ENCODE measurements at places on chromosomes 5 and 9. TPM values are rescaled to one million over a fixed set of nuclear protein-coding genes. Genes with fewer than 3 reads are reported as not detected.

GRCh38 chr5:1789834-1790471 is 9.7 kb downstream of the MRPL36 start:
- no peak for DNase-seq
- H3K36me3 ChIP-seq, result no peaks in the 10 kb centered on the region
- H3K27ac ChIP-seq, result no peak overlapping the region
- no peaks in the 10 kb centered on the region for H3K27me3 ChIP-seq
- H3K4me1 ChIP-seq, result no peaks in the 10 kb centered on the region

The LCN9 gene
- total RNA-seq, result not detected

DNA sequence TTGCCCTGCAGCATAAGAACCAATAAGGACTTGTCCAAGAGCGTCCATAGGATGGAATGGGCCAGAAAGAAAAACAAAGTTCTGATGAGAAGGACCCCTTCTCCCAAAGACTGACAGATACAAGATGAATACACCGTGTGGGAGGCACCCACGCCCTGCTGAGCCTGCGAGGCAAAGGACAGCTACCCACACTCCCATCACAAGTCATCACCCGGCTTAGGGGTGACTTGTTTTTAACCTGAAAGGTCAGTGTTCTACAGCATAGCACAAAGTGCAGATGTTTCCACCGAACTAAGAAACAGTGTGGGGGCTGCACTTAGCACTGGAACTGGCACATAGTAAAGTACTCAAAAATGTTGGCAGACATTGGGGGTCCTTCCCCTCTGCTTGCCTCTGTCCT is 13.9 kb downstream of the TNIP1 start:
- peaks cover 5% of the 10 kb centered on the region for H3K36me3 ChIP-seq
- H3K27me3 ChIP-seq, result no peaks in the 10 kb centered on the region
- H3K4me3 ChIP-seq, result no peak overlapping the region
- H3K4me1 ChIP-seq, result peaks cover 12% of the 10 kb centered on the region
- DNase-seq, result no peak

DNA sequence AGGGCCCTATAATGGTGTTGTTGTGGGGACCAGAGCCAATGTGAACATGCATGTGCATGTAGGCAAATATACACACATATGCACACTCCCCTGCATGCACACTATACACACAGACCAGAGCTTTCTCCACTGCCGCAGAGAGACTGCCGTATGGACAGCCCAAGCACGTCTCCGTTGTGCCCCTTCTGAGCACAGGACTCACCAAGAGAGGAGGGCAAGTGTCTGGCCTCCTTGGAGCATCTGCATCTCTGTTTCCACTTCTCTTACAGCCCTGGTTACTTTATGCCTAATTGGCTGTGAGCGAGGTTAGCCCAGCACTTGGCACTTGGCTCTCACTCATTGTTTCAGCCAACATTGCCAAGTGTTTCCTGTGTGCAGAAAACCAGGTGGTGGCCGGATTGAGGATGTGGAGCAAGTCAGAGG is 30.4 kb downstream of the CSF2 start:
- no peak for DNase-seq
- no peak overlapping the region for H3K27ac ChIP-seq
- no peak overlapping the region for H3K4me3 ChIP-seq
- H3K27me3 ChIP-seq, result no peaks in the 10 kb centered on the region
- peaks cover 9% of the 10 kb centered on the region for H3K4me1 ChIP-seq

- no peak overlapping the region for H3K27ac ChIP-seq
- no peaks in the 10 kb centered on the region for H3K36me3 ChIP-seq
- no peaks in the 10 kb centered on the region for H3K27me3 ChIP-seq
- no peak for DNase-seq
Measured at GRCh38 chr5:76269259-76269931, 133.7 kb upstream of the IQGAP2 start.

DNA sequence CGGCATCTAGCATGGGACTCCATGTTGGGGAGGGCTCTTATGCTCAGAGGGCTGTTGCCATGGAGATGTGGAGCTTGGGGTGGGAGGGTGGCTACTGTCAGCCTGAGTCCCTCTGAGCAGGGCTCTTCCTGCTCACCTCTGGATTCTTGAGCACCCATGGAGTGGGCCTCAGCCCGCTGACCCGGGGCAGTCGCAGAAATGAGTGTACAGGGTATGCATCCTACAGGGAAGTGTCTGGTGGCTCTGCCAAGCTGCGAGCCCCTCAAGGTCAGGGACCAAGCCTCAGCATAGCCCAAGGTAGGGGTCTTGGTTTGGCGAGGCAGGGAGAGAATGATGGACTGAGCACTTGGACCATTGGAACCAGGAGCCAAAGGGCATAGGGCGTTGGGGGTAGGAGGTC is 104.1 kb downstream of the DAB2IP start:
- no peaks in the 10 kb centered on the region for H3K4me1 ChIP-seq
- peaks cover 9% of the 10 kb centered on the region for H3K36me3 ChIP-seq
- no peak for DNase-seq
- H3K4me3 ChIP-seq, result no peak overlapping the region

GRCh38 chr5:8827696-8828095 is 718.2 kb downstream of the SEMA5A start:
- no peaks in the 10 kb centered on the region for H3K36me3 ChIP-seq
- H3K27me3 ChIP-seq, result no peaks in the 10 kb centered on the region
- no peak for DNase-seq
- H3K4me3 ChIP-seq, result no peak overlapping the region
- peaks cover 9% of the 10 kb centered on the region for H3K4me1 ChIP-seq
- H3K27ac ChIP-seq, result no peak overlapping the region

- DNase-seq, result peak; percentile 80
- no peaks in the 10 kb centered on the region for H3K27me3 ChIP-seq
- H3K4me1 ChIP-seq, result no peaks in the 10 kb centered on the region
- no peak overlapping the region for H3K27ac ChIP-seq
- H3K4me3 ChIP-seq, result no peak overlapping the region
Measured at GRCh38 chr5:130400091-130400490, 495.8 kb downstream of the CHSY3 start.

DNA sequence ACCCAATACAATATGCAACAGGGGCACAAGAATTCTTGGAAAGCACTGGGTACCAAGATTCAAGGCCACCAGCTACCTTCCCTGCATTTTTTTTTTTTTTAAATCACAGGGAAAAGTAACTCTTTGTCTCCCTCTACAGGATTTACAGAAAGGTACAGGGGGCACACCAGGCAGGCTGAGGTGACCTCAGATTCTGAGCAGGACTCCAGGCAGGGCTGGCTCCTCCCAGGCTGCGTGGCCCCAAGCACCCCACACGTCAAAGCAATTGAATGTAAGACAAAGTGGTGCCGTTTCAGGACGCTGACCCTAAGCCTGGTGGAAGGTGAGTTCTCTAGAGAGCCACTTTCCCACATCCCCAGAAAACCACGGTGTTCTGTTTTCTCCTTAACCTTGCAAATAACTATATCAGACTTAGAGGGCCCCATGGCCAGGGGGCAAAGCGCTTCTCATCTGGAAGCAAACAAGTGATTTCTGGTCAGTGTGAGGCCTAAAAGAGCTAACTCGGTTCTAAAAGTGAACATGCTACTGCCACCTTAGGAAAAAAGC is 222.6 kb downstream of the ROR2 start:
- no peak overlapping the region for H3K27ac ChIP-seq
- H3K4me3 ChIP-seq, result no peak overlapping the region
- no peaks in the 10 kb centered on the region for H3K4me1 ChIP-seq
- peak; percentile 54 for DNase-seq
- no peaks in the 10 kb centered on the region for H3K27me3 ChIP-seq

GRCh38 chr9:34560599-34561214 is 28.8 kb downstream of the CNTFR start:
- no peaks in the 10 kb centered on the region for H3K27me3 ChIP-seq
- H3K27ac ChIP-seq, result peak overlapping the region; percentile 81
- DNase-seq, result no peak

DNA sequence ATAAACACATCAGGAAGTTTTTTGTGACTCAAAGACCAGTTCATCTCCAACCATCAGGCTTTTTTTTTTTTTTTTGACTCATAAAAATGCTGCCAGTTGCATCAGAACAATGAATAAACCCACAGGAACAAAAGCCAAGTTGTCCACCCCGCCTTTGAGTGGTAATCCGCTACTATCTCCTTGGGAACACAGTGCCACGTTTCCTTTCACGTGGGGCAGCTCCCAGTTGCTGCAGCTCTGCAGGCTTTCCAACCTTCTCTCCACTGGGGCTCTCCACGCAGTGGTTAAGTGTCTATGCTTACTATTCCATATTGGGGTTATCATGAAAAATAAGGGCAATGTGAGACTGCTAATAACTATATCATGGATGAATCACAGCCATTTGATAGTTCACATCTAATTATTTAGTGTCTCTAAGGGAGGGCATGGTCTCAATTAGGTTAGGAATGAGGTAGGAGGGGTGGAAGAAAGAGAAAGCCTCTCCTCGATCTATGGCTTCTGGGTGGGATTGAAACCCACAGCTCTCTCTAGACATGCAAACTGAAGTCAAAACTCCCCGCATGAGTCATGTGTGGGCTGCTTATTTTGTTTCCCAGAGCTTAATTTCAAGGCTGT is 55.8 kb upstream of the ACTBL2 start:
- H3K4me1 ChIP-seq, result no peaks in the 10 kb centered on the region
- H3K4me3 ChIP-seq, result no peak overlapping the region
- DNase-seq, result no peak
- no peaks in the 10 kb centered on the region for H3K36me3 ChIP-seq
- H3K27me3 ChIP-seq, result no peaks in the 10 kb centered on the region

- no peaks in the 10 kb centered on the region for H3K4me1 ChIP-seq
- H3K27ac ChIP-seq, result no peak overlapping the region
- H3K27me3 ChIP-seq, result peaks cover 92% of the 10 kb centered on the region
Measured at GRCh38 chr5:93070938-93071337, 510.1 kb downstream of the NR2F1-AS1 start.

GRCh38 chr5:98968056-98968564 is 39.3 kb upstream of the CHD1 start:
- no peak for DNase-seq
- H3K36me3 ChIP-seq, result no peaks in the 10 kb centered on the region
- no peak overlapping the region for H3K27ac ChIP-seq
- no peak overlapping the region for H3K4me3 ChIP-seq

The BRINP1 gene
- total RNA-seq, result 8.2 TPM

DNA sequence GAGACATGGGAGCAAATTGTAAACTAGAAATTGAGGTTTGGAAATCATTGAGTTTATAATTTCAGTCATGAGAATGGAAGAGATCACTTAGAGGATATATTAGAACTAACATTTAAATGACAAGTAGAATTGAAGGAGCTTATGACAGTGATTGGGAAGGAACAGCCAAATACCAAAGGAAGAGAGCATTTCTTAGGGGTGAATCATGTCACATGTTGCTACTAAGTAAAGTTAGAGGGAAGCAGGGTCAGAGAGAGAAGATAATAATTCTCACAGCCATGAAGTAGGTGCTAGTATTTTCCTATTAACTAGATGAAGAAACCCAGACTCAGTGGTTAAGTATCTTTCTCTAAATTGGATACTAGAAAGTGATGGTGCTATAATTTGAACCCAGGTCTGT is 59.3 kb downstream of the COMMD10 start:
- H3K4me1 ChIP-seq, result no peaks in the 10 kb centered on the region
- no peaks in the 10 kb centered on the region for H3K27me3 ChIP-seq
- no peak overlapping the region for H3K27ac ChIP-seq

The FAM221B gene
- not detected for total RNA-seq

DNA sequence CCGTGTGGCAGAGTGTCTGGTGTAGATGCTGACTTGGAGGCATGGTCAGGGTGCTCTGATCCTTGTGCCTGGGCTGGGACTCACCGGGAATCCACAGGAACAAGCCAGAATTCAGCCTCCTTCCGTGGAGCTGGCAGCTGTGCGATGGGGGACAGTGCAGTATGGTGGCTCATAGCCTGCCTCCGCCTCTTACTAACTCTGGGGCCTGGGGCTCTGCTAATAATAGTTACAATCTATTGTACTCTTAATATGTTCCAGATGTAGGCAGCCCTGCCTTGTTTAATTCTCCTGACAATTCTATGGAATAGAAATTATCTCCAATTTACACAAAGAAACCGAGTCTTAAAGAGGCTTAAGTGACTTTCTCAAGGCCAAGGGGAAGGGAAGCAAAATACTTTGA is 77.6 kb downstream of the PCDH1 start:
- no peak overlapping the region for H3K27ac ChIP-seq
- no peak overlapping the region for H3K4me3 ChIP-seq
- no peaks in the 10 kb centered on the region for H3K27me3 ChIP-seq
- DNase-seq, result peak; percentile 35
- H3K36me3 ChIP-seq, result no peaks in the 10 kb centered on the region

The C9orf153 gene
- total RNA-seq, result 1.0 TPM

The CDKN2B gene
- 1.8 TPM for total RNA-seq

DNA sequence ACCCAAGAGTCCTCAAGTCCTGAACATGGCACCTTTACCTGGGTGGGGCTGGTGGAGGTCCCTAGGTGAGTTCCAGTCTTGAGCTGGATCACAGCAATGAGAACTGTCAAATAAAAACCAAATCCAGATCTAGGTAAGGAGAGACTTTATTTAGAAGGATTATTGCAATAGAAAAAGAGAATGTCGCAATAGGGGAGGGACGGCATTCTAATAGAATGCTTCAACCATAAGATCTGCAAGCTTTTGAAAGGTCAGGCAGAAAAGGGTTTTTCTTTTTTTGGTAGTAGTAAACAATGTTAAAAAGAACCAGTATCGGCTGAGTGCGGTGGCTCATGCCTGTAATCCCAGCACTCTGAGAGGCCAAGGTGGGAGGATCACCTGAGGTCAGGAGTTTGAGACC is 5.2 kb upstream of the GCNT1 start:
- DNase-seq, result no peak
- H3K4me1 ChIP-seq, result peaks cover 5% of the 10 kb centered on the region
- H3K36me3 ChIP-seq, result no peaks in the 10 kb centered on the region
- H3K27me3 ChIP-seq, result no peaks in the 10 kb centered on the region
- H3K27ac ChIP-seq, result no peak overlapping the region

The SV2C gene
- 0.24 TPM for total RNA-seq

- no peak for DNase-seq
- no peak overlapping the region for H3K4me3 ChIP-seq
- H3K27ac ChIP-seq, result no peak overlapping the region
- H3K27me3 ChIP-seq, result no peaks in the 10 kb centered on the region
- no peaks in the 10 kb centered on the region for H3K36me3 ChIP-seq
Measured at GRCh38 chr5:124001036-124001615, 489.1 kb downstream of the CSNK1G3 start.

DNA sequence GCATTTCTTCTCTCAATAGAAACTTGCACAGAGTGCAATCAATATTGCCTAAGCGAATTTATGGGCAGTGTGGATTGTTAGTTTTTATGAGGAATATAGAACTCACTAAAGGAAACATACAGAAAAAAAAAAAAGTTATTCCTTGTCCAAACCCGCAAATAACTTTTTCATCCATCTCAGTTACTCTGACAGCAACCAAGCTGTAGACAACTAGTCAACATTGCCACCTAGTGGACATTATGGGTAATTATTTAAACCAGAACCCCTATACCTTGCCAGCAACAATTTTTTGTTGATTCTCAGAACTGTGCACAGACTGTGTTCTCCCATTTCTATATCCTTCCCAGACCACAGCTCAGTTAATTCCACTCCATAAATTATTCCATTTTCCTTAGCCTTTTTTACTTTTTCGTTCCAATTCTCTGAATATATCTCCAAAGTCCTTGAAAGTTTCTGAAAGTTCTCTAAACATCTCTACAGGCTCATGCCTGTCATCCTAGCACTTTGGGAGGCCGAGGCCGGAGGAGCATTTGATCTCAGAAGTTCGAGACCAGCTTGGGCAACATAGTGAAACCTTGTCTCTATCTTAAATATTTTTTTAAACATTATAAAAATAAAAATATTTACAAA is 2.6 kb upstream of the AFAP1L1 start:
- no peak overlapping the region for H3K4me3 ChIP-seq
- peak; percentile 71 for DNase-seq
- H3K27me3 ChIP-seq, result peaks cover 19% of the 10 kb centered on the region
- H3K36me3 ChIP-seq, result no peaks in the 10 kb centered on the region
- peaks cover 14% of the 10 kb centered on the region for H3K4me1 ChIP-seq

The LRRTM2 gene
- not detected for total RNA-seq

GRCh38 chr9:112327718-112328450 is 5.5 kb downstream of the PTBP3 start:
- peaks cover 3% of the 10 kb centered on the region for H3K4me1 ChIP-seq
- H3K4me3 ChIP-seq, result no peak overlapping the region
- no peak overlapping the region for H3K27ac ChIP-seq
- H3K36me3 ChIP-seq, result no peaks in the 10 kb centered on the region
- DNase-seq, result no peak
